Mesothelial cell of epicardium (in vitro differentiated cells): ENCODE measurements at places on chromosomes 3 and 15. TPM values are rescaled to one million over a fixed set of nuclear protein-coding genes. Genes with fewer than 3 reads are reported as not detected.

The SLC28A2 gene
- not detected in 3 replicates for total RNA-seq

The CLRN1 gene
- total RNA-seq: not detected in 3 replicates

DNA sequence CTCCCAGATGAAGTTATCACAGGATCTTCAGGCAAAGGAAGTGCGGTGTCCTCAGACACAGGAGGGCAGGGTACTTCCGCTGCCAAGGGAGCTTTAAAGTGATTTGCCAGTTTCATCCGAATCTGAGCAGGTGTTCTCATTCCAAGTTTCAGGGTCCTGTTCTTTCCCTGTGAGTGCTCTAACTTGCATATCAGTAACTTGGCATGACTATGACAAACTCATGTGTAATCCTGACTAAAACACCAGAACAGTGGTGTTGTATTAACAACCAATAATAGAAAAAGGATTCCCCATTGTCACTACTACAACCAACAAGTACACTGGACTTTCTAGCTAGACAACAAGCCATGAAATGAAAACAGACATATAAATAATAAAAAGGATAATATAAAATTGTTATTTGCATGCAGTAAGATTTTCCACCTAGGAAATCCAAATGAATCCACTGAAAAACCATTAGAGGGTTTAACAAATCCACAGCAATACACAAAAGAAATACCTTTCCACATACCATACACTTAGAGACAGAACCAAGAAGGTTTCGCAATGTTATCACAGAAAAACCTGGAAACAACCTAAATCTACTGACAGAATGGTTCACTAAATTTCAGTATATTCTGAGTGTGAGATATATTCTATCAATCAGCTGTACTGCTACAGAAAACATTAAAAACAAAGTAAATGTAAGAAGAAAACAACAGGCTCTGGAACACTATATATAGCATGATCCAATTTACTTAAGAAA is 40.9 kb upstream of the RPL35A start:
- DNase-seq: no peak
- H3K36me3 ChIP-seq: no peaks in the 10 kb centered on the region
- no peak overlapping the region for H3K4me3 ChIP-seq
- peaks cover 7% of the 10 kb centered on the region for H3K4me1 ChIP-seq
- no peaks in the 10 kb centered on the region for H3K27me3 ChIP-seq
- H3K27ac ChIP-seq: no peak overlapping the region

DNA sequence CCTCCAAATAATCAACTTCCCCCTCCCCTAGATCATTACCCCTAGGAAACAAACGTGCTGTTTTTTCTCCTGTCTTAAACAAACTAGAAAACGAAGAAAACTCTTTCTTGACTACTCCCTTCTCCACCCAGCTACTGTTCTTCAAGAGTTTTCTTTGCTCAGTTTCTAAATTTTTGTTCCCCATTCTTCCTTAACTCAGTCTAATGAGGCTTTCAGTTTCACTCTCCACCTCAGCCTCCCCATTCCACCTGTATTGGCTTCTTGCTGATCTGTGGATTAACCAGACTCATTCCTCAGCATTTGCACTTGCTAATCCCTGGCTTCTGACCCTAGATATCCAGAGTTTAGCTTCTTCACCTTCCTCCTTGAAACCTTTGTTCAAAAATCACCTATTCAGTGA is 26.8 kb downstream of the SERPINI1 start:
- no peaks in the 10 kb centered on the region for H3K4me1 ChIP-seq
- DNase-seq: no peak
- no peak overlapping the region for H3K4me3 ChIP-seq
- peaks cover 2% of the 10 kb centered on the region for H3K36me3 ChIP-seq
- peaks cover 12% of the 10 kb centered on the region for H3K27me3 ChIP-seq

- H3K4me1 ChIP-seq: no peaks in the 10 kb centered on the region
- no peak overlapping the region for H3K27ac ChIP-seq
- peaks cover 21% of the 10 kb centered on the region for H3K27me3 ChIP-seq
Observed at GRCh38 chr15:89985111-89985510, 16.0 kb upstream of the ZNF710 start.
